ENCODE measurements at places on chromosomes 7 and 10. TPM values are rescaled to one million over a fixed set of nuclear protein-coding genes. Genes with fewer than 3 reads are reported as not detected.

DNA sequence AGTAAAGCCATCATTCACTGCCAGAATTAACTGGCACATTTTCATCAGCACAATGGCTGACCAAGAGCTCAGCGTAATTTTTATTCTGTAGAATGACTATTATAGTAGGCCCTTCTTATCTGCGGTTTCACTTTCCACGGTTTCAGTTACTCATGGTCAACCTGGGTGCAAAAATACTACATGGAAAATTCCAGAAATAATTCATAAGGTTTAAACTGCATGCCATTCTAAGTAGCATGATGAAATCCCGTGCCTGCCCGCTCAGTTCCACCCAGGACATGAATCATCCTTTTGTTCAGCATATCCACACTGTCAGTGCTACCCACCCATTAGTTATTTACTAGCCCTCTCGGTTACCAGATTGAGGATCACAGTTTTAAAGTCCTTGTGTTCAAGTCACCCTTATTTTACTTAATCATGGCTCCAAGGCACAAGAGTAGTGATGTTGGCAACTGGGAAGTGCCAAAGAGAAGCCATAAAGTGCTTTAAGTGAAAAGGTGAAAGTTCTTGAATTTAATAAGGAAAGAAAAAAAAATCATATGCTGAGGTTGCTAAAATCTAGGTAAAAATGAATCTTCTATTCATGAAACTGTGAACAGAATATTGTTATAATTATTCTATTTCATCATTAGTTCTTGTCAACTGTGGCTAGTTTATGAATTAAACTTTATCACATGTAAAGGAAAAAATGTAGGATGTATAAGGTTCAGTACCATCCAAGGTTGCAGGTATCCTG is 204.9 kb downstream of the DOCK4 start:
- no peak for DNase-seq

Gene OPALIN
- polyA plus RNA-seq = not detected

DNA sequence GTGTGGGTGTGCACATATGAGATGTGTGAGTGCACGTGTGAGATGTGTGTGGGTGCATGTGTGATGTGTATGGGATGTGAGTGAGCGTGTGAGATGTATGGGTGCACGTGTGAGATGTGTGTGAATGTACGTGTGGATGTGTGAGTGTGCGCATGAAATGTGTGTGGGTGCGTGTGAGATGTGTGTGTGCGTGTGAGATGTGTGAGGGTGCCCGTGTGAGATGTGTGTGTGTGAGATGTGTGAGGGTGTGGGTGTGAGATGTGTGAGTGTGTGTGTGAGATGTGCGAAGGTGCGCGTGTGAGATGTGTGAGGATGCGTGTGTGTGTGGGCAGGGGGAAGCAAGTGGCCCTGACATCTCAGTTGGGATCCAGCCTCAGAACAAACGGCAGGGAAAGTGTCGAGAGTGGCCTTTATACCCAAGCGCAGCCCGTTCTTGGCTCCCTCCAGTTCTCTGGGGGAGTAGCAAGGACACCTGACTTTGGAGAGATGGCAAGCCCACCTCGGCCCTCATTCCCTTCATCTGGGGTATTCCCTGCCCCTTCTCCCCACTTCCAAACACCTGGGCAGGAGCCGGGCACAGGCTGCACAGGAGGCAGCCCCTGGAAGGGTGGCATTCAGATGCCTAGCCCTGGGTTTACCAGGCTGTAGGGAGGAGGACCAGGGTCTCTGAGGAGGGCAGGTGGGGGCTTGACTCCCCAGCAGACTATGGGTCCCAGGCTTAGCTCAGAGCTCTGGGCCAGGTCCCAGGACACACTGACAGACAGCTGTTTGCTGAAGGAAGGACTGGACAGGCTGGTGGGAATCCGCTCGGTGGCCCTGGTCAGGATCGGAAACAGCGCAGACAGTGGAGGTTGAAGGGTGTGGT is 31.6 kb downstream of the PPIF start:
- no peak for DNase-seq

Gene SHH
- polyA plus RNA-seq = 0.01 TPM

DNA sequence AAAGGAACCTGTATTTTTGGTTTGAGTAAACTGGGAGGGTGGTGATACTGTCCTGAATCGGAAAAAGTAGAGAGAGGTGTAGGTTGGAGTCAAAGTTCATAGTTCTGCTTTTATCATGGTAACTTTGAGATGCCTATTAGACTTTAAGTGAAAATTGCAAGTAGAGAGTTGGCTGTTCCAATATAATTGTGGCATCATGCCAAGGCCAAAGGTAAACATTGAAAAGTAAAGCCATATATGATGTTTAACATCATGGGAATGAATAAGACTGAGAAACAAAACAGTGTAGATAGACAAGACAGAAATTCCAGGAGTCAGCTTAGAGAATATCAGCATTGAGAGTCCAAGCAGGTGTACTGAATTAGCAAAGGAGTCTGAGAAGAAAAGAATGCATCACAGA is 570.9 kb downstream of the HTR7 start:
- no peak for DNase-seq

DNA sequence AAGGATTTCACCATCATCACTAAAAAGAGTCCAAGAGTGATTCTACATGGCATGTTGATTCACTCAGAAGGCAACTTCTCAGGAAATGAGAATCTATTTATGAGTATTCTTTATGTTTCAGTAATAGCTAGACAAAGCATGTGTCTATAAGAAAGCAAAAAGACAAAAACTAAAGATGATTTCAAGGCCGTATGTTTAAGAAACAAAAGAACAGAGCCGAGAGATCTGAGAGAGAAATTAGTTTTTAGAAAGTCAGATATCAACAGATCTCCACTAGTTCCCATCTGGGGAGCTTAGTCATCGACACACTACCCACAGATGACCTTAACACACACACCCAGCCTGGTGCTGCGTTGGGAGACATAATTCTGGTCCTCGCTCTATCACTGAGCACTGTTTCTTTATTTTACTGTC is 21.0 kb downstream of the PIP4K2A start:
- no peak for DNase-seq

Gene PTF1A
- polyA plus RNA-seq = not detected

DNA sequence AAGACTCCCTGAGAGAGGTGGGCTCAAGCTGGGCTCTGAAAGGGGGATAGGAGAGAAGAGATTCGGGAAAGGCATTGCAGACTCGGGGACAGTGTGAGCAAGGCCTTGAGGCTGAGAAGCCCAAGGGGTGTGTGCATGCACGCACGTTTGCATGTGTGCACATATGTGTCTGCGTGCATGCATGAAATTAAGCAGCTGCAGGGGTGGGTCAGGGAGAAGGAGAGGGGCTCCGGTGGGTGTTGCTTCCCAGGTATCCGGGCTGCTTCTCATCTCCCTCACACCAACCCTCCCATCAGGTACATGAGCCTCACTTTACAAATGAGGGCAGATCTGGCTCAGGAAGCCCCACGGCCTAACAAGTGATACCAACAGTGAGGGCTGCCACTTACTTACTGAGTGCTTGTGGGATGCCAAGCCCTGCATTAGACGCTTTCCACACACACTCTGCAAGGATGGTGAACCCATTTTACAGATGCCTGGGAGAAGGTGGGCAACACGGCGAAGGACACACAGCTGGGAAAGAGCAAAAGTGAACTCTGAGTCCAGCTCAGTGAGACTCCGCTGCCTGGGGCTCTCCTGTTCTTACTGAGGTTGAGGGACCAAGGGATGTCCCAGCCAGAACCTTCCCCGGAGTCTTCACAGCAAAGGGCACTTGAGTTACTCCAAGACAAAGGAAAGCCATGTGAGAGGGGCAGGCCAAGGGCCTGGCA is 26.4 kb downstream of the ZCCHC24 start:
- no peak for DNase-seq

Gene PVRIG
- polyA plus RNA-seq = not detected

DNA sequence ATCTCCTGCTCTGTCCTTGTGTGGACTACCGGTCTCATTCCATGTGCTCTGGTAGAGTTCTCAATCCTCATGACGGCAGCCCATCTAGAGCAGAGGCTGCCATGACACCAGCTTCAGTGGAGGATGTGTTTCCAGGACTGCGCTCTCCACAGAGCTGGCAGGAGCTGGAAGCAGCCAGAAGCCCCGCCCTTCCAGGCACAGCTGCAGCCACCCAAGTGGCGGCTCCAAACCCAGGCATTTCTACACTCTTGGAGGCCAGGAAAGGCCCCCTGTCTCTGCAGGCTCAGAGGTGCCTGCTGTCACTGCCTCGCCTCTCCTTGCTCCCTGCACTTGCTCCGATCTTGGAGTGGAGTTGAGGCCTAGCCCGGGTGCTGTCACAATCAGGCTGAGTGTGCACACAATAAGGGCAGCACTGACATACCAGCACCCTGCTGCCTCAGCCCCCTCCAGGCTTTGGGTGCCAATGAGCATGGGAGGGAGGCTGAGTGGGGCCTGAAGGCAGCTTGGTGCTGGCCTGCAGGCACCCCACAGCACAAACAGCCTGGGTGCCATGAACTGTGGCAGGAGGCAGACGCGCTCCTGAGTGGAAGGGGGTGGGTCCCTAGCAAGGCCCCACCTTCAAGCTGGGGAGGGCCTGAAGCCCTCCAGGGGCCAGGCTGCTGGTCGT is 122.1 kb downstream of the LRRN3 start:
- DNase-seq = no peak

DNA sequence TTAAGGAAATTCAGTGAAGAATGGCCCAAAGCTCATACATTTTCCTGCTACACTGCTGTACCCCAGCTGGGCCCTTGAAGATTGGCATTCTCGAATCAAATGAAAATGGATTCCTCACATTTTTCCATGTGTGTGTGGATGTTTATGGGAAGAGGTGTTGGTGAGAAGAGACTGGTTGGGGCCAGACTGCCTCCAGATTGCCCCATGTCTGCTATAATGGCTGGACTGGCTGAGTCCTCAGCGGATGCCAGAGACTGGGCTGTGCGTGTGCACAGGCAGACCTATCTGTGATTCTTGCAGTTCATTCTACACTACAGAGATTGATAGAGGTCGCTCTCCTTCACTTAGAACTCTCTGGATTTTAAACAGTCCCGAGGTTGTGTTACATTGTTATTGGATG is 183.6 kb upstream of the GDF10 start:
- peak; percentile 43 for DNase-seq

DNA sequence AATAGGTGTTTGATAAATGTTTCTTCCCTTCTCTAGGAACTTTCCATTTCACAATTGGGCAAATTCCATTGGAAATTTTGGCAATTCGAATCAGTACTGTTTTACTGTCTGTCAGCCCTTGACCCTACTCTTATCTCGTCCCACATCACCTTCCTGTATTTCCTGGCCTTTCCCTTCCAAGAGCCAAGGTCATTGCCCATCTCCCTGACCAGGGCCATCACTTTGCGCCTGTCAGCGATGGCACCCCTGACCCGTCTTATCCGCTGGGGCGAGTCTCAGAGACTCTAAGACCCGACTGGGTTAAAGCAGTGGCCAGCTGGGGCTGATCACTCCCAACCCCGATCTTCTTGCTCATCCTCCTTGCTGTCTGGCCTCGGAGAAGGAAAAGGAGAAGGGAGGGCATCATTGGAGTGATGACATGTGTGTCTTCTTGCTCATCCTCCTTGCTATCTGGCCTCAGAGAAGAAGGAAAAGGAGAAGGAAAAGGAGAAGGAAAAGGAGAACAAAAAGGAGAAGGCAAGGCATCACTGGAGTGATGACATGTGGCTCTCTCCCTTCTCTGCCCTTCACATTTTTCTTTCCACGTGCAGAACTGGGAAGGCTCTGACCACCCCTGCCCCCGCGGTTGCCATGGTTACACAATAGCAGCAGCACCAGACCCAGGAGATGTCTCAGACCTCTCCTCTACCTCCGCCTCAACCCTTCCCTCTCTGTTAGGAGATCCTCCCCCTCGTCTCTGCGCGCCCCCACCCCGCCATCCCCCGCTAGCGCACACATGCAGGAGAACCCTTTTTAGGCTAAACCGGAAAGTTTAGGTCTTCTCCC is 2.0 kb downstream of the SEMA3D start:
- no peak for DNase-seq

- DNase-seq = no peak
These were observed 140.9 kb downstream of the AUTS2 start for GRCh38 chr7:69739190-69739589.

DNA sequence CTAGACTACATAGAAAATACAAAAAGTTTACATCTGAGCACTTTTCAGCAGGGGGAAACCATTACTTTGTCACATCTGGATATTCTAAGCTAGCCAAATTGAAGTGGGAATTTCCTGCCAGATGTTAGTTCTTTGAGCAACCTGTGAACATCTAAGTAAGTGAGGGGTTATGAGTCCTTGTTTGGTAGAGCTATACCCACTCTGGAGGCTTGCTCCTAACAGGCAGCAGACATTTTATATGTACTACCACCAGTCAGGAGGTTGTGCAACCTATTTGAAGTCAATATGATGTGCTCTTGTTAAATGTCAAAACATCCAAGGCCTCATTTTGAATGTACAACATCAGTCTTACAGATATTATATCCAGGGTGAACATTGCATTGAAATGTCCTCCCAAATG is 143.3 kb upstream of the KAT6B start:
- DNase-seq = no peak

Gene CYP26C1
- polyA plus RNA-seq = not detected

GRCh38 chr7:73509463-73509862 is 12.6 kb downstream of the BAZ1B start:
- no peak for DNase-seq

GRCh38 chr10:130573446-130573845 is 437.3 kb downstream of the GLRX3 start:
- DNase-seq = no peak

DNA sequence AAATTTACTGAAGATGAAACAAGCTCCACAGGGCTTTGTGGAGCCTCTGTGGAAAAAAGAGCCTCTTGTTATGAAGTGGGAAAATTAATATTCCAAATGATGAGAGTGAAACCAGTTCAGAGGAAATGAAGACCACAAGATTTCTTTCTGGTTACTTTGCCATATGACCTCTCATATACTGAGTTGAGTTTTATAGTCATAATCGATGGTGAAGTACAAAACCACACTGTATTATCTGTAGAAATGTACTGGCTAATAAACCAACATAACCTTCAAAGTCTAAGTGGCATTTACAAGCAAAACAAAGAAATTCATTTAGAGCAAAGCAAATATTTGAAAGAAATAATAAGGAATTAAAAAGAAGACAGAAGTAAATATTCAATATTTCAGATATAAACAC is 662.6 kb upstream of the ZWINT start:
- no peak for DNase-seq

Gene CALML3
- not detected for polyA plus RNA-seq

- DNase-seq = no peak
These were observed 112.8 kb downstream of the APBB1IP start for GRCh38 chr10:26550774-26551526.

GRCh38 chr10:113665806-113666354 is 2.0 kb upstream of the NRAP start:
- DNase-seq = peak; percentile 68

DNA sequence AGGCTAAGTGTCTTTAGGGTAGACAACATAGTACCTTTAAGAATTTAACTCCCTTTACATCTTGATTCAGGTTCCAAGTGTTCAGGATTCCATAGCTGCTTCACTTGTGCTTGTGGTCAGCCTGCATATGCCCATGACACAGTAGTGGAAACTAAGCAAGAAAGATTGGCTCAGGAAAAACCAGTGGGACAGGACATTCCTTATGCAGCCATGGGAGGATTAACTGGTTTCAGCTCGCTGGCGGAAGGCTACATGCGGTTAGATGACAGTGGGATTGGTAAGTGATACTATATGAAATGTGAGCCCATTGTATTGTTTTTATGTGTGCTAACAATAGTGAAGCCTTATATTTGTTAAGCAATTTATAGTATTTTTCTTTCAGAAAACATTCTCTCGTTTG is 11.3 kb downstream of the FAM221A start:
- DNase-seq = no peak
